Pericardium fibroblast (primary cell): ENCODE measurements at places on chromosomes 6 and 20. TPM values are rescaled to one million over a fixed set of nuclear protein-coding genes. Genes with fewer than 3 reads are reported as not detected.

The HCRTR2 gene
- 0.12 TPM in 1 of 2 replicates, not detected in the other for total RNA-seq

The SLC17A9 gene
- 2.0 and 5.0 TPM in 2 replicates for total RNA-seq

The ADIG gene
- total RNA-seq = not detected in 2 replicates

The BNIP5 gene
- not detected in 2 replicates for total RNA-seq

The PRICKLE4 gene
- total RNA-seq = 0.43 and 0.82 TPM in 2 replicates

The MTRF1L gene
- total RNA-seq = 7.5 and 16.2 TPM in 2 replicates

The CNR1 gene
- 0.93 and 8.3 TPM in 2 replicates for total RNA-seq

The MEI4 gene
- not detected in 2 replicates for total RNA-seq

The GABRR2 gene
- not detected in 2 replicates for total RNA-seq

The PPP1R14C gene
- not detected in 2 replicates for total RNA-seq

The TREM1 gene
- not detected in 2 replicates for total RNA-seq

The ACTL10 gene
- total RNA-seq = 1.4 and 3.7 TPM in 2 replicates
